ENCODE measurements at places on chromosomes 12 and 14.
A peak's percentile ranks its signal among the peaks of the same experiment; 100 is the strongest.

DNA sequence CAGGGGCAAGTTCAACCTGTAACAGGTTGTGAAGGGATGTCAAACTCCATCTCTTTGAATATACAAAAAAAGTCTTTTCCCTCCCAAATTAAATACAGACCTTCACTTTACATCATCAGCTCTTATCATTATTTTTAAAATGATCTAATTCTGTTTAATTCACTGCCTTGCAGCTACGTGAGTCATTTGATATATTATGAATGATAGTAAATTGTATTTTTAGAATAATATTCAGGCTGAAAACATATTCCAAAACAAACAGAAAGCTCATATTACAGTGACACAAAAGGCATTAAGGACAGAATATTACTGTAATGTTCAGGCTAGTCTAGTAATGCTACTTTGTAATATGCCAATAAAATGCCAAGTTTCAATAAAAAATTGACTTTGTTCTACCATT lies 53.3 kb downstream of the BCAT1 start:
- DNase-seq: no peak

DNA sequence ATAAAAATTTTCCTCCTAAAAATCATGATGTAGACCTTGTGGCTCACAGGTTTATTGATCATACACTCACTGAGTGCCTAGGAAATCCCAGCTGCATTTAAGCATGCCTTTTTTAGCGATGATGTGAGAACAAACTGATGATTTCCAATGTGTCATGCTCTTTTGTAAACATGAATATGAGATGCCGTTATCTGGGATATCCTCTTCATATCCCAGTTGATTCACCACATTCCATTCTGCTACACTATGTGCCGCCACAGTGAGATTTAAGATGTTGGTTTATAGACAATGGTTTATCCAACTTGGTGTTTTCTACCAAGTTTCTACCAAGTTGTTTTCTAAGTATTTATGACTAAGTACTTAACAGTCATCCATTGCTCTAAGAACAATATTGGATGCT lies 5.2 kb downstream of the OR4E1 start:
- DNase-seq: no peak

DNA sequence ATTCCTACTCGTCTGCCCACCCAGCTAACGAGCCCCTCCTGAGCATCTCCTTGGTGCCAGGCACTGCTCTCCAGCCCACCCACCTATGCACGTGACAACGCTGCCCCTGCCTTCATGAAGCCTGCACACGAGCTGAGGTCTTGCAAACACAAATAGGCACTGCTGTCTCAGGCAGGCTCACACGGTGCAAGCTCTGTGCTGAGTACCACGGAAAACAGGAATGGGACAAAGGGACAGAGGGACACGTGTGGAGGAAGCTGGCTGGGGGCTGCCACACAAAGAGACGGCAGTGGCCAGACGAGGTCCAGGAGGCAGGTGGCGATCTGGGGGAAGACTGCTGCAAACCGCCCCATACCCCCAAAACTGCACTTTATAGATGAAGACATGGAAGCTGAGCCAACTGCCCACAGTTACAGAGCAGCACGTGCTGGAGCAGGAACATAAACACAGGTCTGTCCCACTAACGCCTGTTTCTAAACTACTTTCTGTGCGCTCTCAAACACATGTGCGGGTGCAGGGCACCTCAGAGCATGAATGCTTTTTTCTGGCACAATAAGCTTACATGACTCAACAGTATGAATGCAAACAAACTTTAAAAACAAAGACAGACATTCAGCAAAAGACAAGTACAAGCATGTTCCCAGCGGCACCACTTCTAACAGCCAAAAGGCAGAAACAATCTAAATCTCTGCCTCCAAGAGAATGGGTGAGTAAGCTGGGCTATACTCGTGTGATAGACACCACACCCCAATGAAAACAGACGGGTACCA lies 64.5 kb downstream of the AMN start:
- peak; percentile 77 for DNase-seq

DNA sequence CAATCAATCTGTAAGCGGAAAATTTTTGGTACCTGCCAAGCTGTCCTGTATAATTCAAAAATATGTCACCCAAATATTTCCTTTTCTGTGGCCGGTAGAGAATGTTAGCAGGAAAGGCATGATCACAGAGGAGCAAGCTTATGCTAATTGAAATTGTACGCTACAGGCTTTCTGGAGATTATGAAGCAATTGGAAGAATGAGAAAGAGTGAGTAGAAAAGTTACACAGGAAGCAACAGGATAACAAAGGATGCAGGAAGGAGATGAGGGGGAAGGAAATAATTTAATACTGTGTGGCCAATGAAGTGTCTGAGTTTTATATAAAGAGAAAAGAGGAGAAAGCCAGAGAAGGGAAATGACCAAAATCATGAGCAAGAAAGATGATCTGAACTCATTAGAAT lies 627.2 kb upstream of the STXBP6 start:
- no peak for DNase-seq

DNA sequence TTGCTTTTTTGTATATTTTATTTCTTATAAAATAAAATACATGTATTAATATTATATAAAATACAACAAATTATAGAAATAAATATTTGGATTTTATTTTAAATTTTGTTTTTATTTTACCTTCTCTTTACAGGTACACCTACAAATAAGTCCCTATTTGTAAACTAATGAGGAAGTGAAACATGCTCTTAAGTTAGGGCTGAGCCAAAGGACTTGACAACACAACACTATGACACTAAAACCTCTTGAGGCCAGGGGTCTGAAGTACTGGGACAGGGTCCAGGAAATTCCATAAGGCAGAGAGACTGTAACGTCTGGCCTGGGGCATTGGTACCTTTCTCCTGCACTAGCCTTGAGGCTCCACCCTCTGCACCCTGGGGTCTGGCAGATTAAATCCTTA lies 293.2 kb downstream of the FOXN3 start:
- no peak for DNase-seq

- no peak for DNase-seq
Measured at GRCh38 chr14:22819151-22819988, 4.1 kb upstream of the SLC7A7 start.

GRCh38 chr12:47121146-47121545 lies 41.4 kb upstream of the AMIGO2 start:
- DNase-seq: no peak

DNA sequence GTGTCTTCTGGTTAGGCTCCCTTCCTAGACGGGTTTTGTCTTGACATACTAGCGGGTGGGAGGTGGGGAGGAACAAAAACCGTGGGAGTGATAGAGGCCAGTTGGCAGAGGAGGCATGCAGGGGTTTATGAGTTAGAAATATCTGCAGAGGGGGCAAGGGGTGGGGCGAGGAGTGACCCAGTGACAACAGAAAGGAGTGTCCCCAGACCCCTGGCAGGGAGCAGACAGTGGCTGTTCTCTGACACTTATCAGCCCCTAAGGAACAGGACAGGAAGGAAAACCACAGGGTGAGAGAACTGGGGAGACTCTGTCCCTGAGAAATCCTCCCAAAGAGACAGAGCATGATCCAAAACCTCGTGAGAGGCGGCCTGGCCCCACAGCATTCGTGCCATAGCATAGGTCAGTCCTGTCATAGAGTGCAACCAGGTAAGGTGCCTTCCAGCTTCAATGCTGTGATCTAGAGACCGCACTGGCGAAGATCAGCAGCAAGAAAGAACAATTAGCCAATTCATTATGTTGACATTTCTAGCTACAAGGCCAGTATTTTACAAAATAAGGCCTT lies 141.4 kb downstream of the CRADD start:
- DNase-seq: no peak

DNA sequence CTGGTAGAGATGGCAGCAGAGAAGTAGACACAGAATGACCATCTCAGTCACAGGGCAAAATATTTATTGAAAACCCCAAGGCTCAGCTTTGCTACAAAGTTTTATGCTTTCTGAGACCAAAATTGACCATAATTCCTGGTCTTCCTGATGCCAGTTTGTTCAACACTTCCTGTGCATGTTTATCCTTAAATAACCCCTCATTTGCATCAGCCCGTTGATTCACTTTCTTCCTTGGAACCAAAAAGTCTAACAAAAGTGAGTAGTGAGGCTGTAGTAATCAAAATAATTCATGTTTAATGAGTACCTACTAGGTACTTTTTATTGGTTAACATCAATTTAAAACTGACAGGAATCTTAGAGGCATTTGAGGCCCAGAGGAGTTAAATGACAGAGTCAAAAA lies 51.7 kb downstream of the TRHDE start:
- DNase-seq: no peak

GRCh38 chr12:28034271-28034670 lies 61.7 kb upstream of the PTHLH start:
- DNase-seq: no peak

DNA sequence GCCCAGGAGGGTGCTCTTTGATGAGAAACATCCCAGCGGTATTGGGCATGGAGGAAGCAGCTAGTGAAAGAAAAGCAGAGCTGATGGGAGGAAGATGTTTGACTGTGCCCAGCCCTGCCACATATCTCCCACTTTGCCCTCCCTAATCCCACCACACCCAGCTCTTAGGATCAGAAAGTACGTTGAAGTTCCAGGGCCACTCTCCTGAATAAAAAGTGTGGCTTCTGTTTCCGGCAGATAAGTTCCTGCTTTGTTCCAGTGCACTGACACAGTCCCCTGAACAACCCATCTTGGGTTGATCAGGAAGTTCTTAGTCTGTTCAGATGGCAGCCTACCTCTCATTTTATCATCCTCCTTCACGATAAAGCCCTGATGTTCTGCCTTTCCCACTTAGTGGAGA lies 16.5 kb downstream of the TPCN1 start:
- no peak for DNase-seq

DNA sequence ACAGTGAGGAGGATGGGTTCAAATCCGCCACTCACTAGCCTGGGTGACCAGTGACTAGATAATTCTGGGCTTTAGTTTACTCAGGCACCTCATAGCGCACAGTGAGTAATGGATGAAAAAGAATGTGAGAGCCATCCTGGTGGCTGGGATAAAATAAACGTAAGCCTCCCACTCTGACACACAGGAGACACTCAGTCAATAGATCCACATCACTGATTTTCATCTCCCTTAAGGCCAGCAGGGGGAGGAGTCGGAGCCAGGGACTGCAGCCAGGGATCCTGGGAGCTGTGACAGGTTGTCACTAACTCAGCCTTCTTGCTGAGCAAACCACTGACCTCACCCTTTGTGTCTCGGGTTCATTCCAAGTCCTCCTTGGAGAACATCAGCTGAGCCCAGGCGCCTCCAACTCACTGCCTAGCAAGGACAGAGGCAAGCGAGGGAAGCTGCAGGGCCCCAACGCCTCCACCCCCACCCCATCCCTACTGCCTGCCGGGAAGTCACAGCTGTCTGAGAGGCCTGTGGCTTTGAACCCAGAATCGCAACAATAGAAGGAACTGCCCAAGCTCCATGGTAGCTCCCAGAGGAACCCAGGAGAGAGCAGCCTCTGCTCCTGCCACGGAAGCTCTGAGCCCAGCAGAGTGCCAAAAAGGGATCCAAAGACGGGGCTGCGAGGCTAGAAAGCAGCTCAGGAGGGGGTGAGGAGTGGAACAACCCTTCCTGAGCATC lies 30.7 kb downstream of the PXN start:
- DNase-seq: peak; percentile 87

DNA sequence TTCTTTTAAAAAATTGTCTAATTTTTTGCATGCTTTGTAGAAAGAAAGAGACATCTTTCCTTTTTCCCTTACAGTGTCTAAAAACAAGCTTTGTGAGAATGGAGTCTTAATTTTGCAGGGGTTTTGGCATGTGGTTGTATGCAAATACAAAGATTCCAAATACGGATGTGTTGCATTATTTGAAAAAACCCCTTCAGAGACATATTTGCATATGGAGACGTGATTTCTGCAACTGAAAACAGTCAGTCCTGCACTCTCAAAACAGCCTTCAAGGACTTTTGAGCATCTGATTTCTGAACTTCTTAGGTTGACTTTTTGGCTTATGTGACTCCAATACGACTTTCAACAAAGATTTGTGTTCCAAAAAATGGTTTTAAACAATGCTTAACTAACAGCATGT lies 7.8 kb downstream of the IRAK3 start:
- no peak for DNase-seq

DNA sequence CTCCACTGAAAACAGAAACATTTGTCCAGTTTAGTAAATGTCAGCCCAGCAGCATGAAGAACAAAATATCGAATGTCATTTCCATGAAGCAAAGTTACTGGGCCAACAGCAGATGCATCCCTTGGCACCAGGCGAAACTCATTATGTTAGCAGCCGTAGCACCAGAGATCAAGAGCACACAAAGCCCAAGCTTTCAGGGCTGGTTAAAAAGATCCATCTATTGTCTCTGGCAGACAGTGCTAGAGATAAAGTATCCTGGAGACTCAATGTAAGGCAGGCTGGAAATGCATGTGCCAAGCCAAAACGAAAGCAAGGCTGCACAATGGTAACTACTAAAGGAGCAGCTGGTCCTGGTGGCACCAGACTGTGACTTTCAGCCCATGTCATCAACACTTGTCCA lies 120.3 kb upstream of the PLEKHG7 start:
- no peak for DNase-seq

DNA sequence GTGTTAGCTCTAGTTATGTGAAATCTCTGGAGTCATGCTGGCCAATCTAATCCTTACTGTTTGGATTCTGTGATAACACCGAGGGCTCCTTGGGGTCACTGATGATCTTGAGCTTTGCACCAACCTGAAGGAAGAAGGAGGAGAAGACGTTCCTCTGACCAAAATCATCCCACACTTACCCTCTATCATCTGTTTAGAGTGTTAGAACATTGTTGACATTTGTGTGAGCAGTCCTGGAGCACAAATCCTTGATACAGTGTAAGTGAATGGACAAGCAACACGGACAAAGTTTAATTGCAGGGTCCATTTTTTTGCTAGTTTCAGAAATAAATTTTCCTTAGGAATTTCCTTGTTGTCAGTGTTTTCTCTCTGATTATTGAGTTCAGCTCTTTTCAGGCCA lies 181.7 kb downstream of the AKAP6 start:
- no peak for DNase-seq

- DNase-seq: no peak
Measured at GRCh38 chr14:92780444-92781232, 13.5 kb upstream of the GOLGA5 start.

- no peak for DNase-seq
Measured at GRCh38 chr14:29311983-29312382, 545.4 kb downstream of the FOXG1 start.

- DNase-seq: no peak
Measured at GRCh38 chr12:68866950-68867349, 59.0 kb downstream of the MDM2 start.

DNA sequence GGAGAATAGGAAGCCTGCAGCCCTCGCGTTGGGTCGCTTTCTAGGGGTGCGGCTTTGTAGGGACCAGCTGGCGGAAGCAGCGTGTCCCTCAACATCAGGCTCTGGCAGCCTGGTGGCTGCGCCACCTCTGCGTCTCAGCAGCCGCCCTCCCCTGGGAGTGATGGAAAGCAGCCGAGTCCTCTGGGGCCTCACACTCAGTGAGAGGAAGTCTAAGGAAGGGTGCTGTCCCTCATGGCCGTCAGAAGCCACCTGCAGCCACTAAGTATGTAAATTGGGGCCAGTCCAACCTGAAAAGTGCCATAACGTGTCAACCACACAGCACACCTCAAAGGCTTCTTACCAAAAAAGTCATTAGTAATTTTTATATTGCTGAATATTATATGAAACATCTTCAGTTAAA lies 80.3 kb downstream of the WDR20 start:
- no peak for DNase-seq
